Right ventricle myocardium superior (tissue), 1 donor: ENCODE measurements at places on chromosomes 6 and 20. TPM values are rescaled to one million over a fixed set of nuclear protein-coding genes. Genes with fewer than 3 reads are reported as not detected.
A peak's percentile ranks its signal among the peaks of the same experiment; 100 is the strongest.

Gene BANF2
- total RNA-seq, result not detected

Gene CLDN20
- not detected for total RNA-seq

Gene JARID2
- total RNA-seq, result 8.1 TPM

Gene LINC00237
- total RNA-seq, result not detected

Gene BTN1A1
- total RNA-seq, result not detected

Gene SFTA2
- not detected for total RNA-seq

Gene HLA-DRB1
- 27.5 TPM for total RNA-seq

Gene XRN2
- total RNA-seq, result 31.7 TPM

DNA sequence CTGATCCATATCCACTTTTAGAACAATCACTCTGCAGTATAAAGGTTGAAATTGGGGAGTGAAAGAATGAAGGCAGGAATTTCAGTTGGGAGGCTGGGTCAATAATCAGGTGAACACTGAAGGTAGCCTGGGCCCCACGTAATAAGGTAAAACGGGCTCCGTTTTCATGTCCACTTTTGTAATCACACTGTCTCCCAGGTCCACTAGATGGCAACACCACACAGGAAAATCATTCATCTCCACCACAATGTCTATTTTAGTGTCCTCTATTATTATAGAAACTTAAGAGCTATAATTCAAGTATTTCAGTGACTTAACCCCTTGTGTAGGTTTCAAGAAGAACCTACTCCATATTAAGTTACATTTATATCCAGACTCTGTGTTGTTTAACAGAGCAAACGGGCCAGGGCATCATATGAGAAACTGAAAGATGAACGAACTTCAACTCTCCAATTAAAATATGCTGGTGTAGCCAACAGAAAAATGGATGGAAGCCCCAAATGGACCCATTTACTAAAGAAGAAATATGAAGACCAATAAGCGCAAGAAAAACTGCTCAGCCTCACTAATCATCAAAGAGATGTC lies 45.9 kb upstream of the MC3R start:
- DNase-seq, result no peak

- DNase-seq, result no peak
Measured at GRCh38 chr20:10654630-10655029, 19.2 kb downstream of the JAG1 start.

GRCh38 chr6:133814238-133814637 lies 74.7 kb upstream of the TCF21 start:
- DNase-seq, result no peak

DNA sequence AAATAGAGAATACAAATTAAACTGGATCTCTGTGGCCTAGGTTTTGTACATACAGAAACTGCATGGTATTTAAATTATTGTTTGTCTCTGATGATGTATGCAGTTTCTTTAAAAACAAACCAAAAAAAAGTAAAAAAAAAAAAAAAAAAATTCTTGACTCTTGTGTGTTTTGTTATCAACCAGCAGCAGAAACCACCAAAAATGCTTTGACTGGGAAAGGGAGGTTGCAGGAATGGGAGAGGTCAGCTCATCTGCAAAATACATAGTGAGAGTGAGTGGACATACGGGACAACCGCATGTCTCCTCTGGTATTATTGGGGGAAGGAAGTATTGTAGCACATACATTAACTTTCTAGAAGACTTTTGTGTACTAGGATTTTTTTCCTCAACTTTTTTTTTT lies 38.0 kb downstream of the TBC1D7 start:
- no peak for DNase-seq

DNA sequence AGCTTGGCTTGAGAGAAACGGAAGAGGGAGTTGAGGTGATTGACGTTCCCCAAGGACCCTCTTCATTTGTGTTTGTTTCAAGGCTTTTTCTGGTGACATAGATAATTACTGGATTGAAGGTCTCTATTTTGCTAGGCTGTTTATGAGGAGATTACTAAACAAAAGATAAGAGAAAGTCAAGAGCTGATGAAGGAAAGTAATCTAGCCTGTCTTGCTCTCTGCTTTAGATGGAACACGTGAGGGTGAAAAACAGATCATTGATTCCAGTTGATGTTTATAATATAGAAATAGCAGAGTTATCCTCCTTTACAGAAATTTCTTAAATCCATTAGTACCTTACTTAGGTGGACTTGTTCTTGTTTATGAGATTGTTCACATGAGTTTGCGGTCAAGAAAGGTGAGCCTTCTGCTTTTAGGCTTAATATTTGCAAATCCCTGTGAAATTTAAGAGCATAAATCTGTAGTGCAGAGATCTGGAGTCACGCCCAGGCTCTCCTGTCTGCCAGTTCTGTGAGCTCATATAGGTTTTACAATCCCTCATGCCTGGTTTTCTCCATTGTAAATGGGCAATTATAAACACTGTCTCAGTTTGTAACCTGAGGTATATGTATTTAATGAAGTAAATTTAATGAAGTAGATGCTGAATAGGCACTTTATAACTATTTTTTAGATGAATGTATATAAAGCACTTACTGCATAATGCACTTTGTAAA lies 272.8 kb downstream of the NKAIN2 start:
- no peak for DNase-seq

- no peak for DNase-seq
Measured at GRCh38 chr6:127146932-127147331, 28.5 kb downstream of the RSPO3 start.

- no peak for DNase-seq
Measured at GRCh38 chr20:60935971-60936370, 316.1 kb upstream of the CDH4 start.

DNA sequence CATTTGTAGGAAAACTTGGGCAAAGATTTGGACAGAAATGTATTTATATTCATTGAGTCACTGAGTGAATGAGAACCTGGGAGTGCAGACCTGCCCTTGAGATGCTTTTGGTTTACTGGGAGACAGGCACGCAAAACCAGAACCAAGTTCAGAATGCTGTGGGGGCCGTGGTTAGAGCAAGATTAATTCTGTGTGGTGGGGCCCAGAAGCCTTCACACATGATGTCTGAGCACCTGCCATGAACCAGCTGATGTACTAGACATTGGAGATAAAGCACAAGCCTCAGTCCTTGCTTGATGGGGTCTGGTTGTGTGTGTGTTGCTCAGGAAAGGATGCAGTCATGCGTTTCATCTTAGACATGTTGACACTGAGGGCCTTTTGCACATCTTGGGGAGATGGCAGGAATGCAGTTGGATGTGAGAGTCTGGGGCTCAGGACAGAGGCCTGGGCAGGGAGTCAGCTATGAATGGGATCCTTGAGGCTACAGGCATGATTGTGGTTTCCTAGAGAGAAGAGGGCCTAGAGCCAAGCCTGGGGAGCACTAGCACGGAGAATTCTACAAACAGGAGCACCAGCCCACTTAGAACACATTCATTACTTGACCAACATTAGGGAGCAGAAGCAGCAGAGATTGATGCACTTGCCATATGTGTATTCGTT lies 114.3 kb upstream of the TMEM181 start:
- DNase-seq, result no peak

DNA sequence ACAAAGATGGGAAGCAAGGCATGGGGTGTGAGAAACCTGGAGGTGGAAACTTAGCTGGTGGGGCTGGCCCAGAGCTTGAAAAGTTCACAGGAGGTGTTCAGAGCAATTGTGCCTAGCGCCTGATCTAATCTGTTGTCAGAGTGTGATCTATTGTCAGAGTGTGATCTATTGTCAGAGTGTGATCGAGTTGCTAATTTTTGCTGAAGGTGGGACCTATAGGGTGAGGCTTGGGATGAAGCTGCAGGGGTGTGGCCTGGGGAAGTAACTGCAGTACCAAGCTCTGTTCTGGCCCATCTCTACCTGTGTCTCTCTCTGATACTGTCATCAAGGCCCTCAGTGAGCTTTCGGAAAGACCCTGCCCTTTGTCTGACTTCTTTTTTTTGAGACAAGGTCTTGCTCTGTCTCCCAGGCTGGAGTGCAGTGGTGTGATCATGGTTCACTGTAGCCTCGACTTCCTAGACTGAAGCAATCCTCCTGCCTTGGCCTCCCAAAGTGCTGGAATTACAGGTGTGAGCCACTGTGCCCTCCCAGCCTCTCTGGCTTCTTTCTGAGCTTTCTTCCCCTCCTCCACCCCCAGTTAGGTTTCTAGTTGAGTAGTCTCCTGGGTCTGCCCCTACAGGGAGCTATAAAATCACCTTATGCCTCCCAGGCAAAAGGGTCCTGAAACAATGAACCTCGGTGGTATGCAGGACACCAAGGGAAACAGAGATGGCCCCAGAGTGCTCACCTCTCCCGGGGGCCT lies 150.8 kb upstream of the RNF24 start:
- DNase-seq, result no peak

- no peak for DNase-seq
Measured at GRCh38 chr6:88368071-88368787, 202.1 kb upstream of the CNR1 start.

DNA sequence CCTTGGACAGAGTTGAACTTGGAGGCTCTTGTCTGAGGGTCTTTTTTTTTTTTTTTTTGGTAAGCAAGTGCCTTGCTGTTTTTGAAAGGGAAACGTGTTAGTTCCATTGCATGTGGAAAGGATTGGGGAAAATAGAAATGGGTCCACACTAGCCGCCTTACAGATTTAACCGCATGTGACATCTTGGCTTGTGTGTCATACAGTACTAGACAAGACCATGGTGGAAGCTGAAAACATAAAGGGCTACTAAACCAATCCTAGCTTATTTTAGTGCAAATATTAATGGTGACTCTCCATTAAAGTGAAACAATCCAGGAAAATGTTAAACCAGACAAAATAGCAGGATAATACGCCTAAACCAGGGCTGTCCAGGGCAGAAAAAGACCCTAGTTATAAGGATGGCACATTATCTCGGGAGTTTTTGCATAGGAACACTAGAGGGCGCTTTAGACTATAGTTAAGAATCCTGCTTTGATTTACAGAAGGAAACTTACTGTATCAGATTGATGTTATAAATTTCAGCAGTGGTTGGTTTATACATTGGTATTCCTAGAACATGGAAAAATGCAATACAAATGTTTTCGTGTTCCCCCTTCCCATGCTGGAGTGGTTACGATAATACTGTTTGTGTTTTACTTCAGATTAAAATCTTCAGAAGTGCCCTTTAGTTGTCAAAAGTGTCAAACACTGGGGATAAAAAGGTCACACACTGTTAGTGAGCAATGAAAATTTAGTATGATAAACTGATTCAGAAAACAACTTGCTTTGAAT lies 59.8 kb upstream of the DEK start:
- DNase-seq, result no peak

GRCh38 chr20:34997131-34997561 lies 41.5 kb downstream of the MYH7B start:
- peak; percentile 56 for DNase-seq

- no peak for DNase-seq
Measured at GRCh38 chr6:81756690-81757089, 4.2 kb upstream of the TENT5A start.

DNA sequence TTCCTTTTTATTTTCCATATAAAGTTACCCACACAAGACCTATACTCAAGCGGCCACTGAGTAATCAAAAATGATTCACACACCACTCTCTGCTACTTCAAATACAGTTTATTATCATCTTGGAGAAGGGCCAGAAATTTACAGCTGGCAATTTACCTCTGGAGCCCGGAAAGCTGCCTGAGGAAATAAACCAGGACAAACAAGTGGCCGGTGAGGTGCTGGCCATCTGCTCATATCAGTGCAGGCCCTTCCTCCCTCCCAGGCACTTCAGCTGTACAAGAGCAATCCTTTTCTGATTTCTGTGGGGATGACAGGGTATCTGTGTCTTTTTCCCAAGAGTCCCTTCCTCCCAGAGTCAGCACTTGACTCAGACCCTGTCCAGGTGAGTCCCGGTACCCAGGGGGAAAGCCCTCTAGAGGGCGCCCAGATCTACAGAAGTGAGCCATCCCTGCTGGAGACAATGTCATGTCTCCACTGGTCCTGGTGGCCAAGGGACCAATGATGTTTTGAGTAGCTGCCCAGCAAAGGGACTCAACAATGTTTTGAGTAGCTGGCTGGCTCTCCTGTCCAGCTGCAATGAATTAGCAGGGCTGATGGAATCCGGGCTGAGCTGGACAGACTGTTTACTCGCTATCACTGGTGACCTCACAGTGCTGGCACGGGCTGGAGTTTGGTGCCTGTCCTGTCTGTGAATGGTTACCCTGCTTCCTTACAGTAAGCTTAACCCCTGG lies 23.6 kb downstream of the LRP11 start:
- peak; percentile 92 for DNase-seq

GRCh38 chr20:39547546-39548408 lies 585.6 kb downstream of the DHX35 start:
- no peak for DNase-seq

- DNase-seq, result no peak
Measured at GRCh38 chr20:47778398-47779354, 6.6 kb downstream of the SULF2 start.

DNA sequence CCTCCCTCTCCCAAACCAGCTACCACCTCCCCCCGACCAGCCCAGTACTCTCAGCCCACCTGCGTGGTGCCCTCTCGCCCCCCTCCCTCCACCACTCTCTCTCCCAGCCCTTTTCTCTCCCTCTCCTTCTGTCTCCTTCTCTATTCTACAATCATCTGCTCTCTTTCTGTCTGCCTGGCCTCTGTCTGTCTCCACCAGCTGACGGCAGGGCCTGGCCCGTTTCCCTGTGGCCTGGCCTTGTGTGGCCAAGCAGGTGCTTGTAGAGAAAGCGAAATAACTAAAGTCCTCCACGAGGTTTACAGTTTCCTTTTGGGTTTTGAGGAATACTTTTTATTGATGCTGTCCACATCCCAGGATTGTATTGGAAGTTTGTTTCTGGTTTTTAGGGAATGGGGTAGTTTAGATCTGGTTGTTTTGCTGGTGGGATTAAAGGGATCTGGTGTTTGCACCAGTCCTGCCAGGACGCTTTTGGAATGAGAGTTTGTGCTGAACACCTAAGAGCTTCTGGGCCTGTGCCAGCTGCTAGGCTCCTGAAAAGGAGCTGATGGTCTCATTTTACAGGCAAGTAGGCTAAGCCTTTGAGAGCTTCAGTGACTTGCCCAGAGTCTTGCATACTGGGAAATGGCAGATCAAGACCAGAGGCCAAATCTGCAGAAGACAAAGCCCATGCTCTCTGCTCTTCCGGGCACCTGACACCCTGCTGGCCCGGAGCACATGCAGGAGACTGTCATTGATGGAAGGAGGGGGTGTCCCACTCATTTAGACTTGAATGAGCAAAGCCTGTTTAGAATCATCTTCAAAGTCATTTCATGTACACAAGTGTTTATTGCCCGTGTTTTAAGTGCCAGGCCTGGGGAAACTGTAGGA lies 161.7 kb downstream of the SYCP2 start:
- DNase-seq, result peak; percentile 71

GRCh38 chr20:52572687-52573086 lies 381.1 kb upstream of the ZFP64 start:
- no peak for DNase-seq

GRCh38 chr6:48813836-48814235 lies 649.2 kb downstream of the MMUT start:
- DNase-seq, result no peak

- no peak for DNase-seq
Measured at GRCh38 chr20:44422083-44422482, 53.6 kb upstream of the TTPAL start.

DNA sequence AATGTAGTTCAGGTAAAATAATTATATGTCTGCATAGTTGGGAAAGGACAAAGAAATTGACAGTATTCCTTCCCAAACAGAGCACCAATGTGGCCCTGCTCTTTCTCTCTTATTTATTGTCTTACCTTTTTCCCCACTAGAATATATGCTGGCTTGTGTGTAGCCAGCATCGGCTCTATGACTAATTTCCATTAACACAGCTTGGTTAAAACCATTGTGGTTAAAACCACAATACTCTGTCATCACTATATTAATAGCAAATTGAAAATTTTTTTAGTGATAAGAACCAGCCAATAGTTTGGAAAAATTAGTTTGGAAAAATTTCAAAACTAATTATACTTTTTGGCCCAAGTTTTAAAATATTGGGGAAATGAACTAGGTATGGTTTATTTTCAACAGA lies 535.1 kb downstream of the UTRN start:
- no peak for DNase-seq

GRCh38 chr6:130624046-130624445 lies 203.2 kb upstream of the SMLR1 start:
- no peak for DNase-seq
